ENCODE measurements at places on chromosomes 1 and 21.

- no peak for DNase-seq
Observed at GRCh38 chr1:19672237-19672636, 7.6 kb downstream of the HTR6 start.

GRCh38 chr1:25442178-25442577 lies 11.5 kb downstream of the MACO1 start:
- DNase-seq = no peak

- no peak for DNase-seq
Observed at GRCh38 chr1:11362547-11363021, 89.6 kb downstream of the UBIAD1 start.

- DNase-seq = no peak
Observed at GRCh38 chr1:53587252-53587988, 128.2 kb downstream of the DMRTB1 start.

DNA sequence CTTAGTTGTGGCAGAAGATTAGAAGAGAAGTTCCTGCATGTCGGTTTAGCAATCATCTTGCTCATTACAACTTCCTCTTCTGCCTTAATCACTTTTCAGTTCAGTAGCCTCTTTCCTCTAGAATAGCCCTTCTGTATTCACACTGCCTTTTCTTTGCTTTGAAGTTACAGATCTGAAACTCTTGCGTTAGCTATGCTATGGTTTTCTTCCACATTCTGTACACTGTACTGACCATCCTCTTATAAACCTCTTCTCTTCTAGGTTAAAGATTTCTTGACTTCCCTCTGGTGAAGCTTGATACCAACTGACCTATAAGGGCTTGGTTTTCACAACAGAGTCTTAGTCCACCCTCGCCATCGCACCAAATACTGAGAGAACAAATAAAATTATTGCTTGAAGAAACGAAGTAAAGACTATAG lies 35.0 kb downstream of the C21orf91 start:
- DNase-seq = no peak

All from bone marrow (tissue), 2 donors.